ENCODE measurements at places on chromosomes 2 and 18.

DNA sequence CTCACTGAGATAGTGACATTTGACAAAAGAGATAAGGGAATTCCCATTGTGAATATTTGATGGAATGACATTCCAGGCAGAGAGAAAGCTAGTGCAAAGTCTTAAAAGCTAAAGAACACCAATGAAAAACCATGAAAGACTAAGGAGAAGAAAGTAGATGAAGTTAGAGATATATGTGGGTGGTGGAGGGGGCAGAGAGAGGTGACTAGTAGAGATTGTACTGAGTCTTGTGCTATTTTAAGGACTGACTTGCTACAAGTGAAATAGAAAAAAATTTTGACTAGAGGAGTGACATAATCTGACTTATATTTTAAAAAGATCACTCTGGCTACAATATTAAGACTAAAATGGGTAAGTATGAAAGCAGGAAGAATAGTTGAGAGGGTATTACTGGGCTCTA lies 35.3 kb upstream of the GULP1 start:
- DNase-seq = no peak

DNA sequence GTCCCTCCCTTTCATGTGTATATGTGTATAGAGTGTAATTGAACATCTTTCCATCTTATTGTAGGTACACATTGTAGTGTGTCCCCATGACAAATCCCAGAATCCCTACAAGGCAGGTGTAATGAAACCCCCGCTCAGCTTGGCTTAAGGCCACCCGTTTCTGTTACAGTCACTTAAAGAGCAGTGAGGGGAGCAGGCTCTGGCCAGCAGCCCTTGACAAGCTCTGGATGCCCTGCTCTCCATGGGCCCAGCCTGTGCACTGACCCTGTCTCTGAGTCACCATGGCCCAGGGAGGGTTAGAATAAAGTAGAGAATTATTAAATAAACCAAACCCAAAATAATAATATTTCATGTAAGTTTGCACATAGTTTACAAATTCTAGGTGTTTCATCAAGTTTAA lies 17.2 kb upstream of the MAL start:
- no peak for DNase-seq

- peak; percentile 29 for DNase-seq
Measured at GRCh38 chr2:156147594-156148330, 184.8 kb downstream of the NR4A2 start.

GRCh38 chr18:59345556-59345955 lies 13.5 kb downstream of the LMAN1 start:
- DNase-seq = no peak

DNA sequence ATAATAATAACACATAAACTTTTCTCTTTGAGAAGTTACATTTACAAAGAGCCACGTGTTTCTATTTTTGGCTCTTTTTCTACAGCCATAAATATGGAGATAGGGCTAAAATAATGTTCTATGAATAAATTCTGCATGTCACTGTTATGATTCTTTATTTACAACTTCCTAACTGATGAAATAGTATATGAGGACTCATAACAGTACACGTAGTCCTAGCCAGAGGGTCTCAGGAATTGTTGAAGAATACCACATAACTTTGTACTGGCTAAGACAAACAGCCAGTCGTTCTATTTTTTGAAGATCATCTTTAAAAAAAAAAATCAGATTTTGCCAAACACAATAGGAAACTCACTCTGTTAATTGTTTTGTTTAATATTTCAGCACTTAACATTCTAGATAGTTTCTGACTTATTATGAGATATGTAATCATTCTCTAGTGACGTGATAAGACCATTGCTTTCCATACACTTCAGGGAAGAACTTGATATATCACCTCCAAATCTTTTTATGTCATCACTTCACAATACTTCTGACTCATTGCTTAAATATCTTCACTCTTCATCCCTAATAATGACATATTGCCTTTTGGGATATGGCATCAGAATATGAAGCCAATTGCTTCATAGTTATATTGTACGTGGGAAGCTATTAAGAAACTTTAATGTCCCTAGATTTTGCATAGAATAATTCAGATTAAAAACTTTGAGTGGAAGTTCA lies 256.1 kb downstream of the XIRP2 start:
- DNase-seq = no peak

DNA sequence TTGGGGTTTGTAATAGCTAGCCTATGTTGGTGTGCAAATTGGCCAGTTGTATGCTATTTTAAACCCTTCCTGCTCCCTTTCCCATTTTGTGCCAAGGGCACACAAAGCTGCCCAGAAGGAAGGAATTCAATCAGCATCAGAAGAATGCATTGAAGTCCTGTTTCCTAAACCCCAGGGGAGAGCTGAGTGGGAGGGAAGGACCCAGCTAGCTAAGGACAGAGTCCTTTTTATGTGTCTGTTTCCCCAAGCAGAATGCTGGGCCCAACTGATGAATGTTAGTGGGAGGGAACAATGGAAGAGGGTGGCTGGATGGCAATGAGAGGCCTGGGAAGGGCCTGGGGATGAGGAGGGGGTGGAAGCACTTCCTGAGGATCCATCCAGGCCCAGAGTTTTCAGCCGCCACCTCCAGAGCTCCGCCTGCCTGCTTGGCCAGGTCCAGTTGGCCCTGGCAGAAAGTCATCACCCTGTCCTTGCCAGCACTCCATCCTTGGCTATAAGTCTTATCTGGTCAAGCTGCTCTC lies 32.7 kb downstream of the MEX3C start:
- DNase-seq = no peak

DNA sequence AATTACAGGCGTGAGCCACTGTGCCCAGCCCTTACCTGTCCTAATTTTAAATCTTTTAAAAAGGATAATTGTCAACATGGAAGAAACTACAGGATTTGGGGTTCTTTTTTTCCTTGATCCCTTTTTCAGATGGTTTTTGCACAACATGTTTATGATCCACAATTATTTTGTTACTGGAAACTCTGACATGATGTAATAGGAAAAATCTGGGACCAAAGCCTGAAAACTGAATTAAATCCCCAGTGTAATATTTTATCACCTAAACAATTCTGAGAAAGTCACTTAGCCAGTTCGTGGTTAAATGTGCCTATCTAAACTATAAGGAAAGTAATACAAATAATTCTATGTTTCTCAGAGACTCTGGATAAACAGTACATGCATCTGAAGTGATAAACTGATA lies 1649.7 kb downstream of the LRP1B start:
- DNase-seq = no peak
